ENCODE measurements at places on chromosomes 3 and 15. TPM values are rescaled to one million over a fixed set of nuclear protein-coding genes. Genes with fewer than 3 reads are reported as not detected.

VEPH1 gene
- 17.8 TPM for total RNA-seq

VGLL3 gene
- 4.2 TPM for total RNA-seq

TP63 gene
- total RNA-seq, result 1.1 TPM

CD96 gene
- total RNA-seq, result 9.5 TPM

CDCP1 gene
- 39.6 TPM for total RNA-seq

NLGN1 gene
- total RNA-seq, result 19.4 TPM

MINAR1 gene
- total RNA-seq, result 0.47 TPM

FRMD5 gene
- 0.41 TPM for total RNA-seq

NDUFAF3 gene
- 106 TPM for total RNA-seq

SCAMP5 gene
- total RNA-seq, result 13.4 TPM

UROC1 gene
- total RNA-seq, result not detected

CCR8 gene
- 0.19 TPM for total RNA-seq

RLBP1 gene
- total RNA-seq, result not detected

ATP13A3 gene
- total RNA-seq, result 103 TPM

CYP19A1 gene
- total RNA-seq, result 0.50 TPM

HYPK gene
- total RNA-seq, result 10.2 TPM

SLC28A1 gene
- total RNA-seq, result 12.8 TPM

RASGRF1 gene
- total RNA-seq, result 0.98 TPM

GOLGA8R gene
- 6.3 TPM for total RNA-seq

HLTF gene
- 30.2 TPM for total RNA-seq

GRCh38 chr15:74373731-74374647, 6.5 kb upstream of the CYP11A1 start:
- H3K36me3 ChIP-seq, result no peaks in the 10 kb centered on the region
- H3K27ac ChIP-seq, result no peak overlapping the region
- DNase-seq, result peak; percentile 96
- H3K4me3 ChIP-seq, result peak overlapping the region; percentile 57

DNA sequence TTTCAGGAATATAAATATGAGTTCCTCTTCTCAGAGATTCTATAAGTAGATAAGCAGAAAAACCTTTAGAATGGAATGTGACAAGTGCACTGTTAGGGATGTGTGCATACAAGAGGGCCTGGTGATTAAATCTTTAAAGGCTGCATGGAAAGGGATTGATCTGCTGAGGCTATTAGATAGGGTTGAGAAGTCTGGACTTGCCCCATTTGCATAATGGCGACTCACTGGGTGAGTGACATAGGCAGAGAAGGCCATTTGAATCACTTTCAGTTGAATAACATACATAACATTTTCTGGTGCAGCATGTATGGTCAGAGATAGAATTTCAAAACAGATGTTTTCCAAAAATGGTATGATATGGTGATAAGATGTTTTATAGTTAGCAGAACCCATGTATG, 156.9 kb downstream of the ZNF621 start:
- no peak overlapping the region for H3K27ac ChIP-seq
- H3K27me3 ChIP-seq, result no peaks in the 10 kb centered on the region
- no peak overlapping the region for H3K4me3 ChIP-seq

- no peak overlapping the region for H3K27ac ChIP-seq
- no peaks in the 10 kb centered on the region for H3K4me1 ChIP-seq
- no peak for DNase-seq
- no peaks in the 10 kb centered on the region for H3K36me3 ChIP-seq
- no peaks in the 10 kb centered on the region for H3K27me3 ChIP-seq
Observed at GRCh38 chr3:31406896-31407295, 125.8 kb upstream of the STT3B start.

GRCh38 chr3:98984024-98984423, 82.5 kb upstream of the DCBLD2 start:
- H3K27ac ChIP-seq, result no peak overlapping the region
- no peak for DNase-seq
- no peaks in the 10 kb centered on the region for H3K4me1 ChIP-seq
- H3K36me3 ChIP-seq, result no peaks in the 10 kb centered on the region
- H3K27me3 ChIP-seq, result no peaks in the 10 kb centered on the region
- H3K4me3 ChIP-seq, result no peak overlapping the region

GRCh38 chr3:69563981-69564380, 175.3 kb upstream of the MITF start:
- H3K4me1 ChIP-seq, result no peaks in the 10 kb centered on the region
- H3K27me3 ChIP-seq, result no peaks in the 10 kb centered on the region
- no peak overlapping the region for H3K27ac ChIP-seq
- no peak overlapping the region for H3K4me3 ChIP-seq
- DNase-seq, result no peak
- H3K36me3 ChIP-seq, result no peaks in the 10 kb centered on the region

DNA sequence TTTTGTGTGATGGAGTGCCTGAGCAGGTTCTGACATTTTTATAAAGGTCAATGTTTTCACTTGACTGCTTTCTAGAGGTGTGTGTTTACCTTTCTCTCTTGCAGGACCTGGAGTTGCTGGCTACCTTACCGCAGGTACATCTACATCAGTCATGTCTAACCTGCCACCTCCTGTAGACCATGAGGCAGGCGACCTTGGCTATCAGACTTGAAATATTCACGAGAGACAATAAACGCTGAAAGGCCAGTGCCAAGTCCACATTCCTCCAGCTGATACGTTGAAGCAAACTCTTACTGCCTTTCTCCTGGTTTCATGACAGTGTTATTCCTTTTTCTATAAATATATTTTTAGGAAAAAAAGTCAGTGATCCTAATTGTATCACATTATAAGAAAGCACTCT, 59.0 kb upstream of the ACKR4 start:
- peaks cover 3% of the 10 kb centered on the region for H3K4me1 ChIP-seq
- H3K4me3 ChIP-seq, result no peak overlapping the region
- peak; percentile 5 for DNase-seq
- no peak overlapping the region for H3K27ac ChIP-seq
- no peaks in the 10 kb centered on the region for H3K27me3 ChIP-seq

GRCh38 chr3:112464264-112464663, 35.0 kb downstream of the BTLA start:
- no peaks in the 10 kb centered on the region for H3K4me1 ChIP-seq
- H3K27ac ChIP-seq, result no peak overlapping the region
- H3K27me3 ChIP-seq, result no peaks in the 10 kb centered on the region
- no peak overlapping the region for H3K4me3 ChIP-seq
- no peaks in the 10 kb centered on the region for H3K36me3 ChIP-seq

- no peaks in the 10 kb centered on the region for H3K4me1 ChIP-seq
- H3K4me3 ChIP-seq, result no peak overlapping the region
- H3K36me3 ChIP-seq, result no peaks in the 10 kb centered on the region
- no peak overlapping the region for H3K27ac ChIP-seq
- H3K27me3 ChIP-seq, result no peaks in the 10 kb centered on the region
- DNase-seq, result peak; percentile 33
Observed at GRCh38 chr3:25849091-25849490, 59.2 kb downstream of the OXSM start.

- H3K4me1 ChIP-seq, result no peaks in the 10 kb centered on the region
- H3K36me3 ChIP-seq, result no peaks in the 10 kb centered on the region
- H3K27ac ChIP-seq, result no peak overlapping the region
- H3K4me3 ChIP-seq, result no peak overlapping the region
Observed at GRCh38 chr15:62413786-62414185, 248.7 kb upstream of the C2CD4B start.

DNA sequence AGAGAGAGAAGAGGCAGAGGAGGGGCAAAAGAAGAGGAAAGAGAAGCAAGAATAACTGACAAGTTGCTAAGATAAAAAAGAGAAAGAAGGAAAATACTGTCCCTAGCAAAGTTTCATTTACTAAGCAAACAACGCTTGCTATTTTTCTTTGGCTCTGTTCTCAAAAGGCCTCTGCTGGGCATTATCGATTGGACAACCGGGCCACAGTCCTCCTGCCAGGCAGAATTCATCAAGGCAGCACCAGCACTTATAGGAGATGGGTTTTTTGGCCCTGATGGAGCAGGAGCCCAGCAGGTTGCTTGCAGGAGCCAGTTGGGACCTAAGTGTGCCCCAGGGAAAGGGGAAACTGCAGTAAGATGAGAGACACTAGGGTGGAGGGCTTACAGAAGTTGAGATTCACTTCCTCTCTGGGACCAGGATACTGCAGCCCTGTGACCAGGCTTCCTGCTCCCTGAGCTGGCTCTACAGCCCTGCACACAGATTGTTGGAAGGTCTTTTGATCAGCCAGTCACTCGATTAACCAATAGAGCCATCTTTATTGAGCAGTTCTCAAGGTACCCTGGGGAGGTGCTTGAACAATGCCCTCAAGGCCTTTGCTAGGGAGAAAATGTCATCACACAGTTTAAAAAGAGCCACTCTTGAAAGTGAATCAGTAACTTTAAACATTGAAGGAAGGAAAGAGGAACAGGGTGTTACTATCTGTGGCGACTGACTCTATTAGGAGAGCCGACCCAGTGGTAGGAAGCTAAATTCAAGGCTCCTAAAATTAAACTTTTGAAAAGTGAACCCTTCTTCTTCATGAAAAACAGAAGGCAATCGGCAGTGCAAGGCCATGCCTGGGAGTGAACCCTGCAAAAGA, 28.8 kb upstream of the GLCE start:
- H3K27ac ChIP-seq, result no peak overlapping the region
- H3K4me1 ChIP-seq, result no peaks in the 10 kb centered on the region
- H3K4me3 ChIP-seq, result no peak overlapping the region

DNA sequence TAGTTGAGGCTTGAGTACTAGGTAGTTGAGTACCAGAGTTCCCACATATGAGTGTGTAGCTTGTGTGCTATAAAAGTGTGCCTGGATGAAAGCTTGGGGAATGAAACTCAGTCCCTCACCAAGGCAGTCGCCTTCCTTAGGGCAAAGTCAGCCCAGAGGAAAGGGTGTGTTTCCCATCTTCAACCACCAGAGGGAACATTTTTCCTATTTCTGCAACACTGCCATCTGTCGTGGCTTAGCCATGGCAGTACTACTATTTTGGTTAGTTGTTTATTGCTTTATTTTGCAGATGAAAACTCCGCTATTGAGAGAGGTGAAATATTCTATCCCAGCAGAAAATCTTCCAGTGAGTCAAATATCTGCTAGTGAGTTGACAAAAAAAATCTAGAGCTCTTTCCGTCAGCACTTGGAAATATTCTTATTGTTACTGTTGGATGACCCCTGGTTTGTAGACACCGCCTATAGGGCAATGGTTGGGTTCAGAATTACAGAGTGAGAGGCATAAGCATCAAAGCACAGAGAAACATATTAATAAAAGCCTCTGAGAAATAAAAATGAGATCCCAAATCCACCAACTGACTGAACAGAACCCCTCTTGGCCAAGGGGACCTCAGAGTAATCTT, 239.9 kb downstream of the CPNE4 start:
- no peaks in the 10 kb centered on the region for H3K4me1 ChIP-seq
- peak; percentile 31 for DNase-seq
- no peak overlapping the region for H3K4me3 ChIP-seq
- no peaks in the 10 kb centered on the region for H3K27me3 ChIP-seq

- no peak overlapping the region for H3K4me3 ChIP-seq
- DNase-seq, result no peak
- H3K36me3 ChIP-seq, result no peaks in the 10 kb centered on the region
- H3K27ac ChIP-seq, result no peak overlapping the region
- H3K4me1 ChIP-seq, result no peaks in the 10 kb centered on the region
Observed at GRCh38 chr3:151009981-151010380, 37.5 kb upstream of the CLRN1 start.

- no peak overlapping the region for H3K27ac ChIP-seq
- H3K4me1 ChIP-seq, result no peaks in the 10 kb centered on the region
- no peak for DNase-seq
- no peaks in the 10 kb centered on the region for H3K27me3 ChIP-seq
Observed at GRCh38 chr3:197189623-197190022, 108.8 kb downstream of the DLG1 start.

GRCh38 chr15:70299931-70300869, 202.5 kb upstream of the TLE3 start:
- H3K27me3 ChIP-seq, result no peaks in the 10 kb centered on the region
- no peaks in the 10 kb centered on the region for H3K4me1 ChIP-seq
- no peak for DNase-seq
- H3K4me3 ChIP-seq, result no peak overlapping the region

- no peak overlapping the region for H3K4me3 ChIP-seq
- no peaks in the 10 kb centered on the region for H3K4me1 ChIP-seq
- no peaks in the 10 kb centered on the region for H3K27me3 ChIP-seq
- no peak overlapping the region for H3K27ac ChIP-seq
Observed at GRCh38 chr3:183357564-183358079, 70.8 kb downstream of the MCF2L2 start.

DNA sequence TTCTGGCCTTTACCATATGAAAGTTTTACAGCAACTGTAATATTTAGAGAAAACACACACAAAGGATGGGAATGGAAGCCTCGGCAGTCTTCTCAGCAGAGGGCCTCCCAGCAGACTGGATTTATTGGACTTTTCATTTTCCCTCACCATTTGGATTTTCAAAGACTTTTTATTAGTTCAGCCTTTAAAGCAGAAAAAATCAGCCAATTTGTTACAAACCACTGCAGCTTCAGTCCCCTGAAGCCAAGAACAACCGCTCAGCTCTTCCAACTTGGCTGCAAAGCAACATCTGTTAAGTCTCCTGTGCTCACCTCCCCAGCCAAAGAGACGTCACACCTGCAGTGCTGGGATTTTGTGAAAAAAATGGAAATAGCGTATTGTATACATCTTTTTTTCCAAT, 120.8 kb downstream of the GMPS start:
- H3K36me3 ChIP-seq, result no peaks in the 10 kb centered on the region
- peak; percentile 27 for DNase-seq
- no peaks in the 10 kb centered on the region for H3K27me3 ChIP-seq
- no peaks in the 10 kb centered on the region for H3K4me1 ChIP-seq

- H3K27me3 ChIP-seq, result no peaks in the 10 kb centered on the region
- no peak overlapping the region for H3K27ac ChIP-seq
- no peaks in the 10 kb centered on the region for H3K4me1 ChIP-seq
- no peak overlapping the region for H3K4me3 ChIP-seq
Observed at GRCh38 chr3:117885011-117885441, 1149.6 kb downstream of the IGSF11 start.

GRCh38 chr15:53671545-53671944, 87.9 kb downstream of the WDR72 start:
- peaks cover 2% of the 10 kb centered on the region for H3K36me3 ChIP-seq
- no peak overlapping the region for H3K27ac ChIP-seq
- no peak overlapping the region for H3K4me3 ChIP-seq
- no peaks in the 10 kb centered on the region for H3K27me3 ChIP-seq
- DNase-seq, result peak; percentile 26
- H3K4me1 ChIP-seq, result no peaks in the 10 kb centered on the region

DNA sequence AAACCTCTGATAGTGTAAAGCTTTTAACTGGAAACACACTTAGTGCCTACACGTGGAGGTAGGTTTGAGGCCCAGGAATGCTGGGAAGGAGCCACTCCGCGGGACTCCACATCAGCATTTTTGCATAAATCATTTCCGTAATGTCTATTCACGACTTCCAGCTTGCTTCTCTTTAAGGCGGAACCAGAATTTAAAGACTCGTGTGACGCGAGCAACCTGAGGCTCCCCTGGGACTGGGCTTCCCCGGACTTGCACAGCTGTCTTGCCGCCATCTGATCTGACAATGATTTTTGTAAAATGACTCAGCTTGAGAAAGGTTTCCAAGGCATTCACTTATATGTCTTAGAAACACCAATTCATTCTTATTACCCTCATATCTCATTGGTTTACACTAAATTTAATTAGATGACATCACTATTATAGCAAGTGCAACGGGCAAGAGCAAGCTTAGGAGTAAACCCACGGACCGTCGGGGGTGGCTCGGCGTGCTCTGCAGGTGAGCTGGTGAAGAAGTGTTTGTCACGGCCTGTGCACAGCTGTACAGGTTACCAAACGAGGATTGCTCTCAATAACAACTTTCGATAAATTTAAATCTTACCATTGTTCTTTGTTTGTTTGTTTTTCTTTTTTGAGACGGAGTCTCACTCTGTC, 95.2 kb downstream of the CHSY1 start:
- no peaks in the 10 kb centered on the region for H3K36me3 ChIP-seq
- no peak overlapping the region for H3K4me3 ChIP-seq
- no peaks in the 10 kb centered on the region for H3K27me3 ChIP-seq
- DNase-seq, result no peak

GRCh38 chr3:105938101-105938500, 69.3 kb upstream of the CBLB start:
- no peak overlapping the region for H3K27ac ChIP-seq
- H3K36me3 ChIP-seq, result no peaks in the 10 kb centered on the region
- no peaks in the 10 kb centered on the region for H3K27me3 ChIP-seq
- no peak for DNase-seq
- no peak overlapping the region for H3K4me3 ChIP-seq
- no peaks in the 10 kb centered on the region for H3K4me1 ChIP-seq

All from kidney (tissue), 22 donors.